Esophagus squamous epithelium (tissue), 5 donors: ENCODE measurements at places on chromosomes 7 and 10.

DNA sequence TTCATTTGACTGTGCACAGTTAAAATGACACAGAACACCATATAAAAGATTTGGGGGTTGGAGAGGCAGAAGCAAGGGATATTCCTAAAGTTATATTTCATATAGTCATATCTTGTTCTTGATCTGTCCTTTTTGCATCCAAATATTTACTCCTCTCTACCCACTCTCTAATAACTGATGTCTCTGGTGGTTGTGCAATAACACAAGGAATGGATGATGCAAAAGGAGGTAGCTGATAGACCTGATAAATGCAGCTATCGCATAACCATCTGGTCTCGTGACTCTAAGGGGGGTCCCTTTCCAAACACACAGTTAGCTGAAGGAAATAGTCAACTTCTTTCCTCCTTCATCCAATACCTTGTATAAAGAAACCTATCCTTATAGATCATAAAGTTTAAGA lies 123.1 kb downstream of the POLR1F start:
- no peak for DNase-seq

- no peak for DNase-seq
Measured at GRCh38 chr7:51308265-51308664, 8.3 kb downstream of the COBL start.

GRCh38 chr7:142323706-142324105 lies 65.8 kb upstream of the PRSS58 start:
- DNase-seq, result no peak

GRCh38 chr10:124322191-124322980 lies 96.3 kb downstream of the OAT start:
- DNase-seq, result no peak

GRCh38 chr10:104151737-104152136 lies 29.8 kb downstream of the SFR1 start:
- DNase-seq, result no peak

- no peak for DNase-seq
Measured at GRCh38 chr10:110387983-110388686, 83.4 kb upstream of the SMNDC1 start.

GRCh38 chr10:22133749-22134624 lies 83.8 kb downstream of the EBLN1 start:
- DNase-seq, result no peak

- no peak for DNase-seq
Measured at GRCh38 chr10:65701168-65701776, 1224.6 kb upstream of the LRRTM3 start.

- no peak for DNase-seq
Measured at GRCh38 chr10:125343118-125343925, 183.0 kb upstream of the CTBP2 start.

DNA sequence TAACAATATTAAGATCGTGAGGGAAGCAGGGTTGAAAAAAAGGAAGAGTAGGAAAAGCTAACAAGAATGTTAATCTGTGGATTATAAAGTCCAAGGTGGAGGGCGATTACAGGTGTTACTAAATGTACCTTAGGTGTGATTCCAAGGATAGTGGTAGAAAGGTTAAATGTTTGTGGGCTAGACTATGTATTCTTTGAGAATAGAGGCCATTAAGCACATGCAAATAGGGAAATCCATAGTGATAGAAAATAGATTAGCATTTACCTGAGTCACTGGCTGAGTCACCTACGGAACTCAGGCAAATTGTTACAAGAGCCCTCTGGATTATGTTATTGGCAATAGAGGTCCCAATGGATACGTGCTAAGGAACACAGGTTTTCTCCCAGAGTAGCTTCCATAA lies 9.0 kb downstream of the MGAM2 start:
- no peak for DNase-seq

GRCh38 chr10:49115796-49116508 lies 630 bp upstream of the VSTM4 start:
- no peak for DNase-seq

DNA sequence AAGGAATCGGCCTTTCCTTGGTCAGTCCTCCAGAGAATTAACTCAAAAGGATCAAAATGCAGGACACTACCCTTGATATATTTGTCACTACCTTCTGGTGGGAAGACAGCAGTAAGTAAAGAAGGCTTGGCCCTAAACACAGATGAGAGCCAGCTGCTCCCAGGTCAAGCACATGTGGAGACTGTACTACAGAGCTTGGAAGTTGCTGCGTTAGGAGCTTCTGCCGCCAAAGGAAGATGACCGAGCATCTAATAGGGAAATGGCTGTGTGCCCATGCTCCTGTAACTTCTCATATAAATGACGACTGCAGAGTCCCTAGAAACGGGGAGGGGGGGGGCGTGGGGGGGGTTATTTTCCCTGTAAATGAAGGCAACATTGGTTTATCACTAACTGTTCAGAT lies 59.0 kb downstream of the PODXL start:
- DNase-seq, result no peak

- no peak for DNase-seq
Measured at GRCh38 chr7:148856891-148857290, 27.2 kb downstream of the EZH2 start.

DNA sequence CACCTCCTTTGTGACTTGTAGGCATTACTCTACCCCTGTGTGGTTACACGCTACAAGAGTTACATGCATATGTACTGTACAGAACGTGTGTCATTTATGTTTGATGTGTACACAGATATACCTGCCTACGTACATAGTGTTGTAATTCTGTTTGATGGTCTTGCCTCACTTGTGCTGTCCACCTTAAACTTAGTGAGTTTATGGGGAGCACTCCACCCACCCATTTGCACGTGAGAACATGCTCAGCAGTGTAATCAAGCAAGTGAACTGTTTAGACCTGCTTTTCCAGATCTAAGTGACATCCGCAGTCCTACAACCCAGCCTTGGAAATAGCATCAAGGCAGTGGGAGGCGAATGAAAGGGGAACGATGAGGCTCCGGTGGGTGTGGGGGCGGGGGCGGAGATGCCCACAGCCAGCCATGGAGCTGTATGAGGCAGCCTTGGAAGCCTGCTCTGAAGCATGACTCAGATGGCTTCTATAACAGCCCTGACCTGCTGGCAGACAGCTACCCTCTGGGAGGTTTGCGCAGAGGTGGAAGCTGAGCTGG lies 52.1 kb downstream of the SUFU start:
- DNase-seq, result no peak

DNA sequence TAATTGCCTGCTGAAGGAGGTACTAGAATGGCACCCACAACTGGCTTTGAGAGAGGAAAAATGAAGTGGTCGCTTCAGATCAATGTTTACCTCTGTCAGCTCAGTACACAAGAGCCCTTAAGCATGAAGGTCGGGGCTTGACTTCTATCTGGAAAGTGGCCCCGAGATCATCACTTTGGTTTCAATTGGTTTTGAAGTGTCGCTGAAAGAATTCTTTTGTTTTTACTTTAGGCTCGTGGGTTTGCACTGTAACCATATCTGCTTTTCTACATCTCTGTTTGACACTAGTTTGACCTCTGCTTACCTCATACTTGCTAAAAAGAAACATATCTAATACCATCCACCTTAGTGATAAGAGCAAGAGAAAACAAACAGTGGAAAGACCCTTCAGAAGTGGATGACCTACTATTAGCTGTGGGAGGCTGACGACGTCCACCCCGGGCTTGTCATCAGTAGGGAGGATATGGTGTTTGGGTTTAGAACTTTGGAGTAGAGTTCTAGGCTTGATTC lies 361.8 kb downstream of the GATA3 start:
- DNase-seq, result no peak

DNA sequence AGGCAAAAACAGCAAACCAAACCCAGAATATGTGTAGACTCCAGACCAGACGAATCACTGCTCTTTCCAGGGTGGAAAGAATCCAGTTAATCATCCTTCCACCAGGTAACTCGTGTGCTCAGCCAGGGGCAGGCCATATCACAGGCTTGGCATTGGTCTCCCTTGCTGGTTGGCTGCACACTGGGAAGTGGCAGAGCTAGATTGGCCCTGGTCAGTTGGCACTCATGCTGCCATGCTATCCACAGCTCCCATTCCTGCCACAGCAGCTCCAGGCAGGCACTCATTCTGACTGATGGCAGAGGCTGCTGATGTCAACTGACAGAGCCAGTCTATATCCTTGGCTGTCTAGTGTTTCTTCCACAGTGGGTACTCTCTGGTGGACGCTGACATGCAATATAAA lies 9.7 kb upstream of the GDF10 start:
- no peak for DNase-seq

GRCh38 chr7:124388751-124389150 lies 355.9 kb upstream of the TMEM229A start:
- DNase-seq, result no peak

GRCh38 chr7:130721486-130722277 lies 12.3 kb downstream of the KLF14 start:
- no peak for DNase-seq
